GM12878 (cell line): ENCODE measurements at places on chromosomes 6 and 20.

- no peak for DNase-seq
These were observed 2.0 kb downstream of the SMIM29 start for GRCh38 chr6:34246563-34247391.

- DNase-seq = no peak
These were observed 121.5 kb upstream of the NEDD9 start for GRCh38 chr6:11353921-11354389.

DNA sequence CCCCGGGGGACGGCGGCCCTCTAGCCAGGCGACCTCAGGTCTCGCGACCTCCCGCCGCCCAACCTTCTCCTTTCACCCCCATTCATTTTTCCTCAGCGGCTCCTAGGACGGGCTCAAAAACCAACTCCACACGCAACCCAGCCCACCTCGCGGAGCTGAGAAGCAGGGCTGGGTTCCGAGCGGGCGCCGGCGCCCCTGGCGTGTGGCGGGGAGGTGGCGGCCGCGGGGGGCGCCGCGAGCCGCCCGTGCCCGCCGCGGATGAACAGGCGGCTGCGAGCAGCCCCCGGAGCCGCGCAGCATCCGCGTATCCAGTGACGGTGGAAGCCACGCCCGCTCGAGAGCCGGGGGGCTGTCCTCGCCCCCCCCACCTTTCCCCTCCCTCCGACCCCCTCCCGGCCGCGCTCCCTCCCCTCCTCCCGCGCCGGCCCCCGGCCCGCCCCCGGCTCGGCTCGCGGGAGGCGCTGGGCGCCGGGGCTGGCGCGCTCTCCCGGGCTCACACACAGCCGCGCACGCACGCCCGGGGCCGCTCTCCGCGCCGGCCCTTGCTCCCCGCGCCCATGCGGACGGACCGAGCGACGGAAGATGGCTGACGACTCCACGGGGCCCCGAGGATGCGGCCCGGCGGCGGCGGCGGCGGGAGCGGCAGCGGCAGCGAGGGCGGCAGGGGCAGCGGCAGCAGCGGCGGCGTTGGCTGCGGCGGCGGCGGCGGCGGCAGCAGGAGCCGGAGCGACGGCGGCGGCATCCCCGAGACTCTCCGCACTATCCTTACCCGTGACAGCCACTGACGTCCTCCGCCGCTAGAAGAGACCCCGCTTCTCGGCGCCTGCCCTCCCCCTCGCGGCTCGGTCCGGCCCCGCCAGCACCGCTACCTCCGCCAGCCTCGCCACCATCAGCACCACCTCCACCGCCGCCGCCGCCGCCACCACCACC, at the start of gene SOBP:
Gene SOBP (plus strand): TSS at position 482 of the 930 bp plus-strand sequence. CDS start 500 bp downstream, outside the sequence.
- DNase-seq = no peak

DNA sequence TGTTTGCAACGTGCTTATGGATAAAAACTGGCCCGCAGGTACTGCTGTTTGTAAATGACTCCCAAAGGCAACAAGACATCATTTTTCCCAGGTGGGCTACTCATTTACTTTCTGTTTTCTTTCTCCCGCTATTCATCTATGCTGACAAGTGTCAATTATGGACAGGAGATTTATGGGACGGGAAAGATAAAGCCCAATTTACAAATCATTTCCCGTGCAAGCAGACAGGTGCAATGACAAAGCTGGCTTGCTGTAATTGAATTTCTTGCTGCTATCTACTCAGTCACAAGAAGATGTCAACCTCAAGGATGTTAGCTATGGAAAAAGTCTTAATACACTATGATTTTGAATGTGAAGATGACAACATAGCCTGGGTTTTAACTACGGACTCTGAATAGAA, 125.5 kb downstream of the EPHA7 start:
- no peak for DNase-seq

GRCh38 chr6:1325461-1326309, 13.8 kb downstream of the FOXQ1 start:
- no peak for DNase-seq

GRCh38 chr6:133807501-133807900, 81.4 kb upstream of the TCF21 start:
- no peak for DNase-seq

DNA sequence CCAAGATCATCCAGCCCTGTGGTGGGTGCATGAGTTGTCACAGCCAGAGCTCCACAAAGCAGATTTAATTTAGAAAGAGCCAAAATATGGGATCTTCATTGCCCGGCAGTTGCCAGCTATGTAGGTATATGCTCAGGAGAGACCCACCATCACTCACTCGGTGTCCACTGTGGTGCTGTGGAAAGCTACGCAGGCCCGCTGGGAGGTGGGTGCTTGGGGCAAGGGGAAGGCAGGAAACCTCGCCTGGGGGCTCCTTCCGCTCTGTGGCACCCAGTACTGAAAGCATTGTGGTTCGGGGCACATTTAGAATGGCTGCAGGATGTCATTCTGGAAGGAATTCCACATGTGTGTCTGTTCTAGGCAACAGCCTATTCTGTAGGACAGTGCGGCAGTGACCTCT, 259.9 kb downstream of the TAF4 start:
- no peak for DNase-seq

- DNase-seq = peak; percentile 8
These were observed 532 bp upstream of the SLC35F1 start for GRCh38 chr6:117906507-117906957.

DNA sequence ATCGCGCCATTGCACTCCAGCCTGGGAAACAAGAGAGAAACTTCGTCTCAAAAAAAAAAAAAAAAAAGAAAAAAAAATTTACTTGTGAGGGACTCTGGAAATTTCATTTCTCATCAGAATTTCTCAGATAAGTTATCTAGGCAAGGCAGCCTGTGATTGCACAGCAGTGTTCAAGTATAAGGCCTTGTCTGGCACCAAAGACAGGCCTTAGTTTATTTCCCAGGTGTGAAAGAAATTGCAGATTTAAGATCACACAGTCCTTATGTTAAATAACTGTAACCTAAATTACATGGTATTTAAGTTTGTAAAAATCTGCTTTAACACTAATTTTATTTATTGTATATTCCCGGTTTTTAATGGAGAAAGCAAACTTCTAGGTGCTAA, 34.8 kb downstream of the HFE start:
- DNase-seq = no peak

DNA sequence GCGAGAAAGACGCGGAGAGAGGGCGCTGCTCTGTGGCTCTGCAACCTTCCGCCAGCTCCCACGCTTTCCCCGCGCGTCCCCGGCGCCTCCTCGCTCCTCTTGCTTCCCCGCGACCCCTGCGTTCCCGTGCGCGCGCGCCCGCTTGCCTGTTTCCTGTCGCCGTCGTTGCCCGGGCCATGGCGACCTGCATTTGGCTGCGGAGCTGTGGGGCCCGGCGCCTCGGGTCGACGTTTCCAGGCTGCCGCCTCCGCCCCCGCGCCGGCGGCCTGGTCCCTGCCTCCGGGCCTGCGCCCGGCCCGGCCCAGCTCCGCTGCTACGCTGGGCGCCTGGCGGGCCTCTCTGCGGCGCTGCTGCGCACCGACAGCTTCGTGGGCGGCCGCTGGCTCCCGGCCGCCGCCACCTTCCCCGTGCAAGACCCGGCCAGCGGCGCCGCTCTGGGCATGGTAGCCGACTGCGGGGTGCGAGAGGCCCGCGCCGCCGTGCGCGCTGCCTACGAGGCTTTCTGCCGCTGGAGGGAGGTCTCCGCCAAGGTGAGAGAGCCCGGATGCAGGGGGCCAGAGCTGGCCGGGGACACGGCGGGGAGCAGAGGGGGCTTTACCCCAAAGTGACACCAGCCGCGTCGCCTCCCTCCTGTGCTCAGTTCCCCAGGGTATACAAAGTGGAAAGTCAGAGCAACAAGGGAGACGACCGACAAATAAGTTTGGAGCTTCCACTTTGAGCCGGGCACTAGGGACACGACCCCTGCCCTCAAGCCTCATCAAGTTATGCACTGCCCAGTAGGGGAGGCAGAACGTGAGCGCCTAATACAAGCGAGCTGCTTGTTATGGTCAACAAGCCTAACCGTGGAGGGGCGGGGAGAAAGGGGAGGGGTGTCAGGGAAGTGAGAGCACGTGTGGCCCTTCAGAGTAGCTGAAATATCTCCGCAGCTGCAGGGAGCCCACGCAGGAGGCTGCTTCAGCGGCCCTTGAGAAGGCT, at the start of gene ALDH5A1:
Gene ALDH5A1 (plus strand): TSS at position 149 of the 975 bp plus-strand sequence. CDS start 28 bp downstream, at position 177.
- no peak for DNase-seq

GRCh38 chr6:142746524-142746923, 198.5 kb downstream of the HIVEP2 start:
- DNase-seq = no peak

DNA sequence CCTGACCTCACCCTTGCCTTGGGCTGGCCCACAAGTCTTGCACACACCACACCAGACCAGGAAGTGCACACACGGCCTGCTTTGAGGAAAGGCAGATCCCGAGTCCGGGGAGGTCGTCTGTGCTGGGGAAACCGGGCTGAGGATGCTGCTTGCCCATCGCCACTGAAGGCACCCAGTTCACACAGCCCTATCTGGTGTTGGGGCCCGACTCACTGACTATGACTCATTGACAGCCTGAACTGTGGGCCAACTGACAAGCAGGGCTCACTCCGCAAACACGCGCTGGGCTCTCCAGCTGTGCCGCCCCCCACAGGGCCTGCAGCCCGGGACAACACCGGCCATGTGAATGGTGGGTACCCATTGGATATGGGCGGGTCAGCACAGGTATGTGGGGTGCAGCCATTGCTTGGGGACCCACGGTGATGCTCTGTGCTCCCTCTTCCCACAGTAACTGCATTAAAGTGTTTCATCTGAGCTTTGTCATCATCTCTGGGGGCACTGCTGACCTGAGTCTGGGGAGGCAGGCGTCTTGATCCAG, 1.6 kb downstream of the SAMD10 start:
- no peak for DNase-seq

GRCh38 chr6:97813889-97814567, 531.0 kb upstream of the MMS22L start:
- no peak for DNase-seq

DNA sequence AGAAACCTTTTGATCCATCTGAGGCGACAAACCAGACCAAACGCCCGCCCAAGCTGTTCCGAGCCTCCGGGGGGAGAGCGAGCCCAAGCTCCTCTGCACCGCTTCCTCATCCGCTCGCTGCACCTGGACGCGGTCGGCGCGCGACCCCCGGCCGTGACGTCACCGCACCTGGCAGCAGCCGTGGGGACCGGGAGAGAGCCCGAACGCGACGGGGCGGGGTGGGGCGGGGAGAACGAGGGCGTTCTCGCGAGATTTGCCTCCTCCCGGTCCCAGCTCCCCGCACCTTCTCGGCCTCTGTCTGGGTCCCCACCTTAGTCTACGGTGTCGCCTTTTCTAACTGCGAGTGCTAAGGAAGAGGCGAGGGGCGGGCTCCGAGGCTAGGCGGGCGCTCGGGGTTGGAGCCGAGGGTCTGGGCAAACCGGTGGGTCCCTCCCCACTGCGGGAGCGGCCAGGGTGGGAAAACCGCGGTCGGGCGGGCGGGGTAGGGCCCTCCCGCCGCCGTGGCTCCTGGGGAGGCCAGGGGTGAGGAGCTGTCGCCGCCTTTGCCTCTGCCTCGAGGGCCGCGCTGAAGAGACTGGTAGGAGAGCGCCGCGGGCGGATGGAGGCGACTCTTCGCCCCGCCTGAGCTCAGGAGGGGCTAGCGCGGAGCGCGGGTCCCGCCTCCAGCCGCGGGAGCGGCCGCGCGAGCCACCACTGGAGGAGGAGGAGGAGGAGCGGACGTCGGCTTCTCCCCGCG, at the start of gene CD2AP:
Gene CD2AP (plus strand): TSS at position 293 of the 736 bp plus-strand sequence. CDS start 456 bp downstream, outside the sequence.
- DNase-seq = peak; percentile 65

- DNase-seq = no peak
These were observed 430.8 kb upstream of the RUNX2 start for GRCh38 chr6:44897316-44897715.

DNA sequence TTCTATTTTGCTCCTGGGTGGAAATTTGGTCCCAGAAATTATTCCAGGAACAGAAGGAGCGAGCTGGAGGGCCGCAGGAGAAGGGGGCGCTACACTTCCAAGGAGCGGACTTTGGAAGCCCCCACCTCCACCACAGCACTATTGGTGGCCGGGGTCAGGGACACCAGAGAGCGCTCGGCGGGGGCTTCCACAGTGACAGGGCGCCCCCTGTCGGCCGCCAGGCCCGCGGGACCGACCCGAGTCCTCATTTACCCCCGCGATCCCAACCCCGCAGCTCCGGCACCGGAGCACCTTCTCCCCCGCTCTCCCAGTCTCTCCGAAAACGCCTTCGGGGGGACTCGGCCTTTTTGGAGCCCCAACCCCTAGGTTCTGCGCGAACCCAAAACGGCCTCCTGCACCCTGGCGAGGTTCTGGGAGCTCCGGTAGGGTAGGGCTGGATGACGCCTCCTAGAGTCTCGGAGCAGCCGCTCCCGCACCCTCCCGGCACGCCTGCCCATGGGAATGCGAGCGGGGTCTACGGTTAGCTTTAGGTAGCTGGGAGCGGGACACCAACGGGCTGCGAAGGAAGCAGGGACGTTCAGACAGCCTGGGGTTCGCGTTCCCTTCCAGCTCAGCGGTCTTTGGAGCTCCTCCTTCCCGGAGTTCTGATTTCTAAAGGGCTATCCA, 2.4 kb upstream of the FOXA2 start:
- DNase-seq = no peak

DNA sequence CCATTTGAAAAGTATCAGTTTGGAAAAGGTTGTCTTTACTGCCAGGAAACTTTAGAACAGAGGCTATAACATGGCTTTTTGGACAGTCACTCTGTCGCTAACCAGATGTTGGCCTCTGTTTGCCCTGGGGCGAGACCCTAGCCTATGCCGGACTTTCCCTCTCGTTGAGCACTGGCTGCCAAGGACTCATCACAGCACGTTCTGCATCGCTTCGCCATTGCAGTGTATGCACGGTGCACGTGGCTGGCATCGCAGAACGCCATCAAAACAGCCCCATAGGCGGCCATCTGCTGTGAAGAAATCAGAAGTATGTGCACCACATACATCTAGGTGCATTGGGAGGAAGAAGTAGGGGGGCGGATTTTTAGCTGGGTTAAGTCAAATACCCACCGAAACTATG, 156.4 kb downstream of the EYA2 start:
- DNase-seq = no peak
